Renal cortical epithelial cell (primary cell): ENCODE measurements at places on chromosomes 7 and 10.

DNA sequence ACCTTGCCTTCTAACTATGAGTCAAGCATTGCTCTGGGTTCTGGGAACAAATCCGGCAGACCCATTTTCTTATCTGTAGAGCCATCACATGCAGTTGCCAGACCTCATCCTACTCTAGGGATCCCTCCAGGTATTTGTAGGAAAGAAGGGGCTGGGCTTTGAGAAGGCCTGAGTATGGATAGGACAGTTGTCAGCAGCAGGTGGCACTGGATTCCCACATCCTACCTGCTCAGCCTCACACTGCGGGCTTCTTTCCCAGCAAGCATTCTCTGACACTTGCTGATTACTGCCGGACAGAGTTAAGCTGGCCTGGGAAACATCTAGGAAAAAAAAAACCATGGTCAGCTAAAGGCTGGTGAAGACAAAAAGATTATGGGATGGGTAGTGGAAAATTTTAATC, 224.1 kb downstream of the CCSER2 start:
- no peak for DNase-seq

DNA sequence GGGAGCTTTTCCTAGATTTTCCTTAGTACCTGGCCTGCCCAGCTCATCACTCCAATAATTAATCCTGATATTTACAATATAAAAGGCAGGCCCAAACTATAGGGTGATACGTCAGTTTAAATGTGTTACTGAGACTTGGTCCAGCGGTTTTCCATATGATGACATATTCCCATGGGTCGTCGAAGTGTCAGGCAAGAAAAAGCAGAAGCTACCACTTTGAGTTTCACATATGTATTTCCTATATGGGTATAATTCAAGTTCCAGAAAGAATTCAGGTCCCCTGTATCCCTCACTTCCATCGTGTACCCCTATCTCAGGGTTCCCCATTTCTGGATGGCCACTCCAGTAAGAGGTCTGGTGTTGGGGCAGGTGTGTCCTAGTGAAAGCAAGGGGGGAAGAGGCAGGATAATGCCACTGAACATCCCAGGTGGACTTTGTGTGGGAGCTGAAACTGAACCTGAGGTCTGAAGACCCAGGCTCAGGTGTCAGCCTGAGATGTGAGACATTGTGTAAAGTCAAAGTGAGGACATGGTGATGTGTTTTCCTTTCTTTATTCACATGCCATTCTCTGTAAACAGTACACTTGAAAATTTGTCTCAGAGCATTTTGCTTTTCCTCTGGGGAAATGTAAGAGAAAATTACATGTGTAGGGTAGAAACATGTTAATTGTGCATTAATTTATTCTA, 167.8 kb downstream of the PLXDC2 start:
- no peak for DNase-seq

DNA sequence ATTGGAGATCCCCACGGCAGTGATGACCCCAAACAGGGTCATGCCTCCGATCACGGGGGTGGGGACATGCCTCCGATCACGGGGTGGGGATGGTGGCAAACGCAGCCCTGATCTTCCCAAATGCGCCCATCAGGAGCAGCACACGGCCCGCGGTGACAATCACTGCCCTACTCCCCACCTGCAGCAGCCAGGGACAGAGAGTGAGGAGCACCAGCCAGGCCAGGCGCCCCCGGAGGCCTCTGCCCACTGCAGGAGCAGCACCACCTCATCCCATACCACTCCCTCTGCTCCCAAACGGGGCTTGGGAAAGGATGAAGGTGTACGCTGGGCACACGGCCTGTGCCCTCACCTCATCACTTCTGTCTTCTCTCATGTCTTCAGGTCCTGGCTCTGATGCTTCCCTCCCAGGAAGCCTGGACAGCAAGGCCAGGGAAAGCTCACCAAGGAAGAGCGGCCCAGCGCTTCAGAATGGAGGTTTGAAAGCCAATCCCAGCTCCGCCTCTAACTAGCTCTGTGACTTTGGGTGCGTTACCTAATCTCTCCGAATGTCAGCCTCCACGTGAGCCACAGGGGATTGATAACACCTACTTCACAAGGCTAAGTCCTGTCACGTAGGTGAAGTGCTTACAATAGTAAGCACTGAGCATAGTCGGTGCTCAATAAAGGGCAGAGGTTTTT, 37.1 kb downstream of the STRA8 start:
- no peak for DNase-seq

GRCh38 chr7:95951531-95951930, 179.2 kb downstream of the DYNC1I1 start:
- no peak for DNase-seq

DNA sequence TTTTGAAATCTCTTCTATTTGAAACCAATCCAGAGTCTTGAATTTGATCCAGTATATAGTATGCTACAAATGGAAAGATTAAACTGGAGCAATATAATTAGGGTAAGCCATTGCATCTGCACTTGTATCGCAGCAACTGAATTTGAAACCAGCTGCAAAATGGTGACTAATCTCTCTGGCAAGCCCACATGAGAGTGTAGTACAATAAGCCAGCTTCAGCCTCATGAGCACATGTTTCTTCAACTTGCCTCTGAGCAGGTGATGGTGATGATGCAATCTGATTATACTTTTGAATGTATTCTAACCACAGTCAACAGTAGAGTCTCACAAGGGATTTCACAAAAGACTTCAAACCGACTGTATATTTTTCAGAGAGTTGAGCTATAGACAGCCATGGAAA, 829 bp upstream of the RPA3 start:
- DNase-seq, result peak; percentile 98

- no peak for DNase-seq
Measured at GRCh38 chr10:14312014-14312413, 18.7 kb downstream of the FRMD4A start.

GRCh38 chr7:29287366-29287765, 92.8 kb downstream of the CHN2 start:
- peak; percentile 98 for DNase-seq
